ENCODE measurements at places on chromosomes 1 and 21.
A peak's percentile ranks its signal among the peaks of the same experiment; 100 is the strongest.

GRCh38 chr1:209062081-209062620 is 521.4 kb upstream of the CAMK1G start:
- DNase-seq, result no peak

GRCh38 chr1:7234471-7234755 is 449.2 kb downstream of the CAMTA1 start:
- DNase-seq, result no peak

- DNase-seq, result no peak
Measured at GRCh38 chr21:31124010-31124409, 85.7 kb upstream of the KRTAP19-8 start.

DNA sequence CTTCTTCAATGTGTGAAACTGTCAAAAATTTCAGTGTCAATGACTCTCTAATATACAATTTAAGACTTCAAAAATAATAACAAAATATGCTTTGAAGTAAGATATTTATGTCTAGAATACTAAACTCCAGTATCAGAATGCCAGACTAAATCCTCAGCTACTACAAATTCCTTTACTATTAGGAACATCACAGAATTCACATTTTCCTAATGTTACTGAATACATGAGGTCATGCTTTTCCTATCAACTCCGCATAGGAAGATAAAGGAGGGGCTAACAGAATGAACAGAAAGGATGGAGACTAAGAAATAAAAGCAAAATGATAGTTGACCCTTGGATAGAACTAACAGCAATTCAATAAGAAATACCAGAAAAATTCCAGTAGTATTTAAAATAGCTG is 292.7 kb downstream of the SDCCAG8 start:
- DNase-seq, result no peak

DNA sequence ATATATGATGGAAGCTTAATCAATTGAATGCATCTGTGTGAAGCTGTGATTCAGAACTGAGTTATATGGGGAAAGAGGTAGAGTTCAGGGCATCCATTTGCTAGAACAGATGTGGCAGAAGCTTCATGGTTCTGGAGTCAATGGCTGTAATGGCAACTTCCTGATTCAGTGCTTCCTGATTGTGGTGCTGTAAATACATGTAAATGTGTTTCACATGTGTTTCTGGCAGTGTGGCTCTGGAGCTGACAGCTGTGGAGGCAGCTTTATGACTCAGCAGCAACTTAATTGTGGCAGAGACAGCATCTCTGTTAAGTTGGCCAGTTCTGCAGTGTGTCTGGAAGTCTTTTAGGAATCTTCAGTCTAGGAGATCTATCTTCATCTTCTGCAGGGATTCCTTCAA is 226.6 kb upstream of the ZRANB2 start:
- DNase-seq, result peak; percentile 47

DNA sequence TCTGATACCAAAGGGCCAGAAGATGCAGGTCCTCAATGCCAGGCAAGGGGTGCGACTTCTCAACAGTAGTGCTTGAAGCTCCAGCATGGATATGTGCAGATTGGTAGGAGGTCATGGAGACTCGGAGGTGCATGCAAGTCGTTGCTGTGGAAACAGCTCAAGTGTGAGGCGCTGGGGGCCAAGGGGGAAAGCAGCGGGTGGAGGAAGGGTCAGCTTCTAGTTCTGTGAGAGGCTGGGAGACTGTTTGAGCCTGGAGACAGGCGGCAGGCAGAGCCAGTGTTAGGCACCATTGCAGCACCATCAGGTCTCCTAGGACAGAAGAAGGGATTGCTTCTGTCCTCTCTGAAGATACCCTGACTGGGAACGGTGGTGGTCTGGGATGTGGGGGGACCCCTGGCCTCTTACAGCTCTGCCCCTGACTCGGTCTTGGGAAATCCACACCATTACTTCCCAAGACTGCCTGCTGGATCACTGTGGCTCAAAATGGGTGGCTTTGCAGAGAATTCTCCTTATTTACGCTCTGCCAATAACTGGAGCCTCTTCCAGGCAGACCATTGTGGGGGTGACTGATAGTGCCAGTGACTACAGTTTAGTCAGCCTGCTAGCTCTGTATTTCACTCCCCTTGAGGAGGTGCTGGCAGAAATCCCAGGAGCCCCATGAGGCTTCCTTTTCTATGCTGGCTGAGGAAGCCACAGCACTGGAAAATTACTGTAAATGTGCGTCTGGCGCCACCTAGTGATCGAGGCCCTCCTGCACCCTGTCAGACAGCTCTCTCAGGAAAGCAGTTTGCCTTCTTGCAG is 46.3 kb upstream of the VANGL1 start:
- peak; percentile 97 for DNase-seq

GRCh38 chr1:19274636-19275035 is 13.9 kb downstream of the AKR7A3 start:
- no peak for DNase-seq

DNA sequence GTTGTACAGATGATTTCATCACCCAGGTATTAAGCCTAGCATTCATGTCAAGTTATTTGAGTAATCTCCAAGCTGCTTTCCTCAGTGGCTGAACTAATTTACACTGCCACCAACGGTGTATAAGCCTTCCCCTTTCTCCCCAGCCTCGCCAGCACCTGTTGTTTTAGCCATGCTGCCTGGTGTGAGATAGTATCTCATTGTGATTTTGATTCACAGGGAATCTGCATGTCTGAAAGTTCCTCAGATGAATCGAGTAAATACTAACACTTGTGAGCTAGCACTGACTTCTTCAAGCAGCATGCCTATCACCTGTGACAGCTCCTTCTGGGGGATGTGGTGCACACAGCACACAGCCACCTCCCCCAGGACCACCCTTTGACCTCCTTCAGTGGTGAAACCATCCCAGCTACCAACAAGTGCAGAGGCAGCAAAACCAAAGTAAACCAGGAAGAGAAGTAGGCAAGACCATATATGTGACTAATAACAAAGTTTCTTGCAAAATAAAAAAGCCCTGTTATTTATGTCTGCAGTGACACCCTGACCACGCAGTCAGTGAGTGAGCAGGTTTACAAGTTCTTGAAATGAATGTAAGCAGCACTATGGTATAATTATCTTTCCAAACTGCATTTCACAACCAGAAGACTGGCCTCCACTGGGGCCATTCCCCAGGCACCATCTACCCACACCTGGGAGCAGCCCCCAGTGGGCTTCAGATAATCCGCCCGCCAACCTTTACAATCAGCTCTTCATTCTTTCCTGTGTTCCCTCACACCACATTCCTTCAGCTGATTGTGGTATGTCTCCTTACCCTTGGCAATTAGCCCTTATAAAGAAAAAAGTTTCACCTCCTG is 173.8 kb downstream of the ETS2 start:
- DNase-seq, result no peak

DNA sequence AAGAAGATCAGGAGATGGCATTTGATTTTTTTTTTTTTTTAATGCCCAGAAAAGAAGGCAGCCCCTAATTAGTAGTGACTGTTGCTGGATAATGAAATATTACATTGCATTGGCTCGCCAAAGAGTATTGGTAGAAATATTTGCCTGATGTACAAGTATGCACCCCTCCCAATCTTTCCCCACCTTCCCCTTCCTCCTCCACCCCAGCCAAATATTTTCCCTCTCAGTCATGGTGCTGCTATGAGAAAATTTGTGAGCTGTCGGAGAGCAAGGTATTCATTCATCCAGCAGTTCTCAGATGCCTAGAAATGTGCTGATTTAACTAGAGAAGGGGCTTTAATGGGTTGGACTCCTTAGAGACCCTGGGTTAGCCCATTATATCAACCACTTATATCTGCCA is 50.5 kb upstream of the IKBKE start:
- peak; percentile 44 for DNase-seq

GRCh38 chr1:23469372-23469982 is 14.5 kb downstream of the ASAP3 start:
- no peak for DNase-seq
